ENCODE measurements at places on chromosomes 3 and 15.

GRCh38 chr3:43102773-43103480, 3.0 kb downstream of the POMGNT2 start:
- DNase-seq, result no peak

GRCh38 chr3:45426161-45426560, 37.8 kb downstream of the LARS2 start:
- no peak for DNase-seq

DNA sequence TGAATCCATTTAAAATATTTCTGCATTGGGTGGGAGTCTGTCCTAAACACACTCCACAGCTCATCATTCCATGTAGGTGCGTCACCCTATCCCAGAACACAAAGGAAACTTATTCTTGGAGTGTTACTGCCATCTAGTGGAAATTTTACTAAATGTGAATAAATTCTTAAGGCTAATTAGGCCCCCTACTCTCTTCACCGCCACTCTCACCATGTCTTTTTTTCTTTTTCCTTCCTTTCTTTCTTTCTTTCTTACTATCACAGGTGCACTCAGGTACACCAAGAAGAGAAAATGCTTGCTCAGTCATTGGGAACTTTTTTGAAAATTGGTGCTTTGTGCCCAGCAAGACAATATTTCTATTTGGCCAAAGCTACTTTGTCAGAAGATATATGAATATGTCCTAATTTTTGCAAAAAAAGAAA, 26.4 kb upstream of the ATP8B4 start:
- no peak for DNase-seq

GRCh38 chr3:116140100-116140689, 305.1 kb downstream of the LSAMP start:
- DNase-seq, result no peak

- no peak for DNase-seq
These were observed 856.1 kb downstream of the SI start for GRCh38 chr3:164222197-164222596.

- DNase-seq, result no peak
These were observed 19.6 kb downstream of the NSUN3 start for GRCh38 chr3:94082391-94082937.

Measured in activated CD8-positive, alpha-beta memory T cell treated with anti-CD3 and anti-CD28 coated beads for 1 hour (primary cell).